Nucleus accumbens (tissue), 56 donors: ENCODE measurements at places on chromosomes 3 and 15.

- DNase-seq = no peak
These were observed 29.1 kb downstream of the CRYGS start for GRCh38 chr3:186515125-186515524.

- DNase-seq = no peak
These were observed 121.8 kb upstream of the ATP11B start for GRCh38 chr3:182671541-182671940.

- DNase-seq = peak; percentile 22
These were observed 96.1 kb upstream of the CHD2 start for GRCh38 chr15:92803852-92804609.

GRCh38 chr3:4417449-4417848 lies 49.6 kb downstream of the SUMF1 start:
- DNase-seq = no peak

- no peak for DNase-seq
These were observed 62.6 kb downstream of the OSBPL10 start for GRCh38 chr3:31918179-31919150.

DNA sequence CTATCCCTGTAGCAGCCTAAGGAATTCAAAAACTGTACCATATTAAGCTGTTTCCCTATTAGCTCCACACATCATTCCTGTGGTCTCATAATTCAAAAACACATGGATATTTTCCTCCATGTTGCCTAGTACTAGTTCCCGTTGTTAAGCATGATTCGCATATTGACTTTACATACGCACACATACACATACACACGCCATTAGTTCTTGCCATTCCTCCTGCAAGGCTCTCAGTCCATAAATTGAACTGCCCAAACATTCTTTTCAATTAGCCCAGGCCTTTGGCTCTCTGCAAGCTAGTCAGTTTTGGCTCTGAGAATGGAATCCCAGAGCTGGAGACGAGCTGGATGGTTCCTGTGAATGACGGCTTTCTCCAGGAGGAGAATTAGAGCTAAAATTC lies 57.2 kb upstream of the RAD18 start:
- DNase-seq = no peak

- DNase-seq = no peak
These were observed 39.3 kb downstream of the SRP14 start for GRCh38 chr15:39999538-40000200.

- no peak for DNase-seq
These were observed 160.6 kb upstream of the IQSEC1 start for GRCh38 chr3:13233487-13234485.

GRCh38 chr15:45087513-45087912 lies 26.5 kb downstream of the DUOX2 start:
- no peak for DNase-seq

- DNase-seq = no peak
These were observed at the start of gene CD200R1 for GRCh38 chr3:112974894-112975293. Gene CD200R1, minus strand, starts transcription at chr3:112975103. Its CDS starts 246 bp downstream, at chr3:112974857.

DNA sequence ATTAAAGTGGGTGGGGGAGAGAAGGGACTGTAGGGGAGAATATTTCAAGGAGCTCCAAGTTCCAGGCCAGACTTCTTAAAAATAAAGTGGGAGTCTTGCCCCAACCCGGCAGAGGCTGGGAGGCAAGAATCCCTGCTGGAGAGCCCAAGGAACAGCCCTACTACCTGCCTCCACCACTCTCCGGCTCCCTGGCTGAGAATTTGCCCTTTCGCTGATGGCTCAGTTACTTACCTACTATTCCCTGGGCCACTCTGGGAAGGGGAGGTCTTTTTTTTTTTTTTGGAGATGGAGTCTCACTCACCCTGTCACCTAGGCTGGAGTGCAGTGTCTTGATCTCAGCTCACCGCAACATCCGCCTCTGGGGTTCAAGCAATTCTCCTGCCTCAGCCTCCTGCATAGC lies 15.5 kb downstream of the MYL3 start:
- DNase-seq = no peak

- DNase-seq = no peak
These were observed 28.1 kb upstream of the FURIN start for GRCh38 chr15:90840157-90840855.

- DNase-seq = no peak
These were observed 50.4 kb upstream of the MYZAP start for GRCh38 chr15:57541271-57541670.

DNA sequence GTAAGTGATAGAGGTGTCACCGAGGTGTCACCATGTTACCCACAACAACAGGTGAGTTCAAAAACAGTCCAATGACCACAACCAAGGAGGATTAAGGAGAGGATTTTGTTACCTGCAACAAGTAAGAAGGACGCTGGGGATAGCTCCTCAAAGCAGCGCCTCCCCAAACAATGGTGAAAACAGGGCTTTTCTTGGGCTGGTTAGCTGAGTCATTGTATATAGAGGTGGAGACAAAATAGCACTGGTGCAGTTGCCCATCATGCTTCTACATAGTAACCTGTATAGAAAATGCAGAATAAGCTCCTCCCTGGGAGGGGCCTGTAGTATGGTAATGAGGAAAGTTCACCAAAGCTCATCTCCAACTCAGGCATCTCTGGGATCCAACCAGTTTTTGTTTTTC lies 116.9 kb upstream of the EIF1B start:
- no peak for DNase-seq

- no peak for DNase-seq
These were observed 30.3 kb upstream of the KCNAB1 start for GRCh38 chr3:156090126-156090525.

GRCh38 chr3:112931736-112932521 lies 43.0 kb downstream of the CD200R1 start:
- DNase-seq = no peak

GRCh38 chr15:71189718-71190117 lies 74.4 kb downstream of the THSD4 start:
- DNase-seq = no peak

- DNase-seq = no peak
These were observed 7.4 kb upstream of the SNX22 start for GRCh38 chr15:64144192-64144564.

DNA sequence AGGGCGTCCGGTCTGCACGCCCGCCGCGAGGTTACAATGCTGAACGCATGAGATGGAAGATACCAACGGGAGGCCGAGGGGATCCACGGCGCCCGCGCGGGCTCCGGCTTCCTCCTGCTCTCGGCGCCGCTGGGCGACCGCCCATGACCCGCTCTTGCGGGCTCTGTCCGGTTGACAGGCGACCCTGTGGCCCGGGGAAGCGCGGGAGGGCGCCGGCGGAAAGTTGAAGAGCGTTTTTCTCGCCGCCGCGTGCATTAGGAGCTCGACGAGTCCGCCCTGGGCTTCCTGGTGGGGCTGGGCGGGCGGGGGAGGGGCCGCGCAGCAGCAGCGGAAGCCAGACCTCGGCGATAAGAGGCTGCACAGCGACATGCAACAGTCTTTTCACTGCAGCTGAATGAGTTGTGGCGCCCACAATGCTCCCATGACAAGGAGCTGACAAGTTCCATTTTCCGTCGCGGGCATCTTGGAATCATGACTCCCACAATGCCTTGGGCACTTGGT lies at the start of gene MBNL1:
Gene MBNL1, plus strand, starts transcription at position 375 of the 501 bp plus-strand sequence. CDS start 31,265 bp downstream, outside the sequence.
- peak; percentile 83 for DNase-seq

DNA sequence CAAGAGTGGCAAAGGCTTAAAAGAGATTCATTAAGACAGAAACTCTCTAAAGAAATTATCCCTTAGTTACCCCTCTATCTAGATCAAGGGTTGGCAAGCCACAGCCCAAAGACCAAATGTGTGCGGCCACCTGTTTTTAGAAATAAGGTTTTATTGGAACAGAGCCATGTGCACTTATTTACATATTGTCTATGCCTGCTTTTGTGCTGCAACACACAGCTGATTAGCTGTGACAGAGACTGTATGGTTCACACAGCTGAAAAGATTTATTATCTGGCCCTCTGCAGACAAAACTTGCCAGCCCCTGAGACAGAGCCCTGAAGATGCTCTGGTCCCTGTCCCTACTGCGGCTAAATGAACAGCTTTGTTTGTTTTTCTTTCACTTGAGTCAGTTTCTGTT lies 88.1 kb downstream of the ADAMTS9 start:
- DNase-seq = no peak

DNA sequence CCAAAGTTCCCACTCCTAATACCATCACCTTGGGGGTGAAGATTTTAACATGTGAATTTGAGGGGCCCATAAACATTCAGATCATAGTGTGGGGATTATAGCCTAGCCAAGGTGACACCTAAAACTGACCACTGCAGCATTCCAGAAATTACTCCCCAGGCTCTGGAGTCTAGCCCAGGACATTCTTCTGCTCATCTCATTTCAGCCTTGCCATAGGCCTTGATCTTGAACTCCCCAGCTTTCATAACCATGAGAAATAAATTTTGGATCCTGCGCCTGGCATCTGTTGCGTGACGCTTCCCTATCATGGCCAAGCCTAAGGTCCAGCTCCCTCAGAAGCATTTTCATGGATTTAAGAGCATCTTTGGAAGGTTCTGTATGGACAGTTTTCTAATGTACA lies 502.9 kb upstream of the THBS1 start:
- DNase-seq = no peak

GRCh38 chr3:23874359-23875112 lies 42.3 kb downstream of the NKIRAS1 start:
- no peak for DNase-seq

GRCh38 chr3:66416556-66417304 lies 84.1 kb downstream of the LRIG1 start:
- no peak for DNase-seq

- no peak for DNase-seq
These were observed 169.4 kb downstream of the TBC1D2B start for GRCh38 chr15:77907824-77908751.

DNA sequence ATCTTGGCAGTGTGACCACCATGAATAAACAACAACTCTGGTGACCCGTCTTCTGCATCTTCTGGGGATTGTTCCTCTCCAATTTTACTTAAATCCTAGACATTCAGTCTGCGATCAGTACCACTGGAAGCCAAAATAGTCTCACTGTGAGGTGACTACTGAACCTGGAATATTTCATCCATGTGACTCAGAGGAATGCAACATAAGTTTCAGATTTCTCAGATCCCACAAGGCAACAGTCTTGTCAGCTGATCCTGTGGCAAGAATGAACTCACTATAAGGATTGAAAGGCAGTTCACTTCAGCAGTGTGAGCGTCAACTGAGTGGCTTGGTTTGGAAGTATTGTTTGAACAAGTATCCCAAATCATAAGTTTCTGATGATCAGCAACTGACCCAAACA lies 13.2 kb downstream of the NSUN3 start:
- DNase-seq = no peak

GRCh38 chr3:148078658-148079057 lies 619.0 kb upstream of the AGTR1 start:
- no peak for DNase-seq

- DNase-seq = no peak
These were observed 53.9 kb upstream of the ATOSA start for GRCh38 chr15:52733088-52733487.

DNA sequence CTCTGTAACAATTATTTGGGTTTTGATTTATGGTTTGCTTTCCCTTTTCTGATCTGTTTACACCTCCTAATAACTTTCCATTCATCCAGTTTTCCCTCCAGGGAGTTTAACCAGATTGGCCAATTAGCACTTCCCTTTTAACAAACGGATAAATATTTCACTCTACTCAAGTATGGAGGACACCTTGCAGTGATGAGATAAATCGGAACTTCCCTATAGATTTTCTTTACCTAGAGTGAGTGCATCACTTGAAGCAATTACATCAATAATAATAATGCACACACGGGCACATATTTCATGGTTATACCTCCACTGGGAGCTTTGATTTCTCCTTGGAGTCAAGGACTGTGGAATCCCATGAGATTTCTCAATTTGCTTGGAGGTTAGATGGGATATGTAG lies 239.1 kb upstream of the CFAP20DC start:
- DNase-seq = no peak

- DNase-seq = no peak
These were observed 2.2 kb upstream of the PGPEP1L start for GRCh38 chr15:99009741-99010330.

- no peak for DNase-seq
These were observed 28.4 kb upstream of the LDHAL6B start for GRCh38 chr15:59178151-59178695.

DNA sequence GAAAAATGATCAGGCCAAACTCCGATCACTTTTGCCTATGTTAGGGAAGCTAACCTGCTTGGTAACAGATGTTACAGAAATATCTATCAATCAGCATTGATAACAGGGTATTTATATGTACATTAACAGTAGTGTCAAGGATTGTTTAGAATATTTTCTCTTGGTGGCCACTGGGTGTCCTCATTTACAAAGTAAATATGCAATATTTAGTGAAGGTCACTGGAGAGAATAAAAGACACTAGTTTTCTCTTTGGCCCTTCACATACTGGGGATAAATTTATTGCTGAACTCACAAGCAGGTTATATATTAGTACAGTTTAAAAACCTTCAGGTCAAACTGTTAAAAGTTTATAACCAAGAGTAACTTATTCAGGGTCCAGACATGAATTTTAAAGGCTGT lies 69.0 kb downstream of the TIGIT start:
- no peak for DNase-seq

GRCh38 chr3:94004301-94004910 lies 24.0 kb downstream of the STX19 start:
- DNase-seq = no peak

DNA sequence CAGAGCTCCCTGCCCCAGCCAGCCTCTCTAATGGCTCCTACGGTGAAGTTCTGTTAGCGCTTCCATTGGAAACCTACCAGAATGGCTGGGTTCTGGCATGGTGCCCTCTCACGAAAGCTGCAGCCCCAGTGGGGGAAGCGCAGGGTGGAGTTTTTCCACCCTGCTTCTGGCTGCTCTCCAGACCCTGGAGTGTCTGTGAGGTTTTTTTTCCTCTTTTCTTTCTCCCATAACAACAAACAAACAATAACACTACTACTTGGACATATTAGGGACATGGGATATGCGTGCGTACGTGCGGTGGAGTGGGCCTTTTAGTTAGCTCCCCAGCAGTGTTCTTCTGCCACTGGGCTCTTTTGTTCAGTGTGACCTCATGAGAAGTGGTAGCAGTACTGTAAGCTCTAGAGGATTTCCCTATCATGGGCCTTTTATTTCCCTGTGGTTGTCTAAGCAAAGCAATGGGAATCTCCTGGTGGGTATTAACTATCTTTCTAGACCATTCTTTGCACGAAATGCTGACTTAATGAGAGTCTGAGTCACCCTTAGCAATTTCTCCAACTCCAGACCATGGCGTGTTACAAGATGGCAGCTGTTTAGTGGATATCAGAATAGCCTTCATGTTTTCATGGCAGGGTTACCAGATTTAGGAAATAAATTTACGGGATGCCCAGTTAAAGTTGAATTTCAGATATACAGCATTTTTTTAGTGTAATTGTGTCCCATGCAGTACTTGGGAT lies 161.9 kb downstream of the FNDC3B start:
- DNase-seq = peak; percentile 26

- no peak for DNase-seq
These were observed 916 bp downstream of the IDH3A start for GRCh38 chr15:78149805-78150751.

DNA sequence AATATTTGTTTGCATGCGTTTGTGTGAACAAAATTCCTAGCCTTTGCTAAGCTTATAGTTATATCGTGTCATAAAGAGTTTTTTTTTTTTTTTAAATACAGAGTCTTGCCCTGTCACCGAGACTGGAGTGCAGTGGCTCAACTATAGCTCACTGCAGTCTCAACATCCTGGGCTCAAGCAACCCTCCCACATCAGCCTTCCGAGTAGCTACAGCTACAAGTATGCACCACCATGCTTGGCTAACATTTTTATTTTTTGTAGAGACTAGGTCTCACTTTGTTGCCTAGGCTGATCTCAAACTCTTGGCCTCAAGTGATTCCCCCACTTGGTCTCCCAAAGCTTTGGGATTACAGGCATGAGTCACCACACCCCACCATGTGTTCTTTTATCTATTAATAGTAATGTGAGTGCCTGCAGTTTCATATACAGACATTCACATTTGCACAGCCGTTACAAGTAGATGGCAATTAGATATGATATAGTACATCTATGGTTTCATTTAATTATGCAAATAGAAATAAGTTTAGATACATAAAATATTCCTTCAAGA lies 848.6 kb downstream of the PDCD6IP start:
- DNase-seq = no peak
